ENCODE measurements at places on chromosomes 12 and 14. TPM values are rescaled to one million over a fixed set of nuclear protein-coding genes. Genes with fewer than 3 reads are reported as not detected.

TSHR gene
- total RNA-seq, result not detected

ARPC3 gene
- 247 TPM for total RNA-seq

SYT1 gene
- 5.2 TPM for total RNA-seq

AICDA gene
- not detected for total RNA-seq

NEUROD4 gene
- not detected for total RNA-seq
